ENCODE measurements at places on chromosomes 5 and 9. TPM values are rescaled to one million over a fixed set of nuclear protein-coding genes. Genes with fewer than 3 reads are reported as not detected.

DNA sequence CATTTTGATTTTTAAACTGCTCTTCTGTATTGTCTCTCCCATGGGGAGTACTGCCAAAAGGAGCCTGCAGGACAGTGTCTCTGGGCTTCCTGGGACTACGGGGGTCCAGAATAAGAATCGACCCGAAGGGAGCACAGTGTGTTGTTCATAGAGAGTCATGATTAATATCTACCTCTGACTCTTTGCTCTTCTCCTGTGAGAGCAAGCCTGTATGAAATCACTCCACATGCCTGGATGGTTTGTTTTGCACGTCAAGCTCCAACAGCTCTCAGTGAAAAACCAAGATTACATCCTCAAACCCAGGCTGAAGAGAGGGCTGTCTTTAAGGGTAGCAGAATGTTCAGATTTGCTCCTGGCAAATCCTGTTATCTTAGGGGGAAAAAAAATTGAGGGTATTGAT is 1860.0 kb upstream of the WWC1 start:
- H3K4me3 ChIP-seq: no peak overlapping the region
- no peaks in the 10 kb centered on the region for H3K27me3 ChIP-seq
- no peaks in the 10 kb centered on the region for H3K4me1 ChIP-seq
- H3K27ac ChIP-seq: no peak overlapping the region
- H3K36me3 ChIP-seq: no peaks in the 10 kb centered on the region

DNA sequence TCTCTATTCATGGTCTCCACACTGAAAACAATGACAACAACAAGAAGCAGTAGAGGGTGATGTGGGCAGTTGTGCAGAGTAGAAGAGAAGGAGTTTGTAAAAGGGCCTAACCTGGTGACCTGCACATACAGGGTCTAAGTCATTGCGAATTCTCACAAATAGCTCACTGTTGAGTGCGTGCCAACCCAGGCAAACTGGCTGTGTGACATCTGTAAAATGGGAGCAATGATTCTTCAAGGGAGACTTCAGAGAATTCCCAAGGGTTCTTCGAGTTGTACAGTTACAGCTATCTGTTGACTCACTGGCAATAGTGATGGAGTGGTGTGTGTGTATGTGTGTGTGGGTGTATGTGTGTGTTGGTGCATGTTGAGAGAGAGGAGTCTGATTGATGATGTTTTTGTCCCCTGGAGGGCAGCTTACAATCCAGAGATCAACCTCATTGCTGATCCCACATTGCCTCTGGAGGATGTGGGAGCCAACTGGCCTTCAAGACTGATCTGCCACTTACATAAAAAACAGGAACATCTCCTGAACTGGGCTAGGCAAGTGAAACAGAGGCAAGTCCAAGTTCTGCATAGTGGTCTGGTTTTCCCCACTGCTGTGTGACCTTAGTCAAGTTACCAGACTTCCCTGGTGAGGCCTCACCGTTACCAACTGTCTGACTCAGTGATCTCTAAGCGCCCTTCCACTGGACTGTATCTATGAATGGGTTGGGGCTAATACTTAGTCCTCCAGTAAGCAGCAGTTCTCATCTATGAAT is 3.2 kb downstream of the FAT2 start:
- DNase-seq: no peak
- no peaks in the 10 kb centered on the region for H3K27me3 ChIP-seq
- peaks cover 8% of the 10 kb centered on the region for H3K4me1 ChIP-seq
- no peak overlapping the region for H3K4me3 ChIP-seq
- no peak overlapping the region for H3K27ac ChIP-seq

Gene TEX48
- not detected for total RNA-seq

Gene GBGT1
- 3.6 TPM for total RNA-seq

DNA sequence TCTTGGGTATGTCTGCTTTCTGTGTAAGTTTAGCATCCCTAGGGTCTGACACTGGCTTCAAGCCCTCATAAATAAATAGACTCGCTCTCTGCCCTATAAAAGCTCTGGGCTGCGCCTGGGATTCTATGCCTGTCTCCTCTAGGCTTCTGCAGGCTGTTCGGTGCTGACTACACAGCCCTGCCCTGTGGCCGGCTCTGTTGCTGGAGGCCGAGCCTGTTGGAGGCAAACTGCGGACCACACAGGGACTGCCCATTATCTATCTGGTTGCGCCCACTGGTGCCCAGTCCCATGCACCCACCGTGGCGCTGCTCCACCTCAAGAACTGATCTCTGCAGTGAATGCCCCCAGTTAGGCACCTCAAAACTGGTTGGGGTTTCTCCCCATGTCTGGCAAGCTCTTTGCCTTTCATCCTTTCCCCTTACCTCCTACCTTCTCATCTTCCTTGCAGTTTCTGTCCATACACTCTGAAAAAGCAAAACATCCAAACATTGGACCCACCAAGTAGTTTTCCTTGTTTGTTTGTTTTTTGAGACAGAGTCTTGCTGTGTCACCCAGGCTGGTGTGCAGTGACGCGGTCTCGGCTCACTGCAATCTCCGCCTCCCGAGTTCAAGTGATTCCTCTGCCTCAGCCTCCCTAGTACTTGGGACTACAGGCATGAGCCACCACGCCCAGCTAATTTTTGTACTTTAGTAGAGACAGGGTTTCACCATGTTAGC is 207.2 kb downstream of the ERCC6L2 start:
- H3K36me3 ChIP-seq: no peaks in the 10 kb centered on the region
- DNase-seq: no peak
- H3K27ac ChIP-seq: no peak overlapping the region
- H3K4me1 ChIP-seq: no peaks in the 10 kb centered on the region
- H3K27me3 ChIP-seq: peaks cover 19% of the 10 kb centered on the region
- no peak overlapping the region for H3K4me3 ChIP-seq

Gene INSL4
- not detected for total RNA-seq

DNA sequence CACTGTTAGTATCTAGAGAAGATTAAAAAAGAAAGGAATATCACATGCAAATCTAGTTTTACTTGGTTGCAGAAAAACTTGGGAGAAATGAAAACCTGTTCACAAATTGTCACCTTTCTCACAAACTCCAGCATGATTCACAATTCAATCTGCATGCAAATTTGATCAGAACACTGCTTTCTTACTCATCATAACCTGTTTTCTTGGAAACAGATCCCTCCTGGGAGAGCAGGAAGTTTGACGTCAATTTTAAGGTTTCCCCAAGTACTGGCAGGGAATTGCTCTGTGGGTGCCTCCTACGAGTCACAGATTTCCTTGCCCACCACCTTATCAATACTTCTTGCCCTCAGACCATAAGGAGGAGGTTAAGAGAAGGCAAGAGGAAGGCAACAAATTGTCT is 30.2 kb upstream of the HTR4 start:
- H3K4me3 ChIP-seq: no peak overlapping the region
- no peaks in the 10 kb centered on the region for H3K36me3 ChIP-seq
- DNase-seq: no peak
- H3K27ac ChIP-seq: no peak overlapping the region

Gene GLRA1
- not detected for total RNA-seq

Gene PAEP
- not detected for total RNA-seq

- no peaks in the 10 kb centered on the region for H3K27me3 ChIP-seq
- H3K27ac ChIP-seq: no peak overlapping the region
- no peaks in the 10 kb centered on the region for H3K4me1 ChIP-seq
- no peak overlapping the region for H3K4me3 ChIP-seq
These were observed 43.9 kb upstream of the IL33 start for GRCh38 chr9:6171667-6172066.

- H3K36me3 ChIP-seq: no peaks in the 10 kb centered on the region
- H3K4me3 ChIP-seq: no peak overlapping the region
- H3K27ac ChIP-seq: peak overlapping the region; percentile 28
- H3K4me1 ChIP-seq: no peaks in the 10 kb centered on the region
- DNase-seq: no peak
- no peaks in the 10 kb centered on the region for H3K27me3 ChIP-seq
These were observed 462.6 kb upstream of the PAPPA start for GRCh38 chr9:115690786-115691496.

DNA sequence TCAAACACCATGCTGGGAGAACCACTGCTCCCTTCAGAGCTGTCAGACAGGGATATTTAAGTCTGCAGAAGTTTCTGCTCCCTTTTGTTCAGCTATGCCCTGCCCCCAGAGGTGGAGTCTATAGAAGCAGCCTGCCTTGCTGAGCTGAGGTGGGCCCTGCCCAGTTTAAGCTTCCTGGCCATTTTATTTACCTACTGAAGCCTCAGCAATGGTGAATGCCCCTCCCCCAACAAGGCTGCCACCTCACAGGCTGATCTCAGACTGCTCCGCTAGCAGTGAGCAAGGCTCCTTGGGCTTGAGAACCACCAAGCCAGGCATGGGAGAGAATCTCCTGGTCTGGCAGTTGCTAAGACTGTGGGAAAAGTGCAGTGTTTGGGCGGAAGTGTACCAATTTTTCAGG is 205.5 kb upstream of the PTGER4 start:
- H3K27ac ChIP-seq: no peak overlapping the region
- DNase-seq: no peak
- H3K27me3 ChIP-seq: no peaks in the 10 kb centered on the region

Gene CDC14B
- 19.7 TPM for total RNA-seq

- H3K27me3 ChIP-seq: peaks cover 35% of the 10 kb centered on the region
- H3K27ac ChIP-seq: no peak overlapping the region
- peaks cover 16% of the 10 kb centered on the region for H3K4me1 ChIP-seq
- no peak overlapping the region for H3K4me3 ChIP-seq
- no peak for DNase-seq
These were observed 54.8 kb upstream of the NKD2 start for GRCh38 chr5:953535-954449.

Gene PCSK5
- 6.8 TPM for total RNA-seq

Gene ALDOB
- total RNA-seq: 1.4 TPM

GRCh38 chr5:132215329-132215728 is 12.3 kb downstream of the P4HA2 start:
- peak; percentile 93 for DNase-seq
- peaks cover 13% of the 10 kb centered on the region for H3K36me3 ChIP-seq
- peak overlapping the region; percentile 81 for H3K27ac ChIP-seq
- H3K4me3 ChIP-seq: no peak overlapping the region

Gene CDKN2B-AS1
- total RNA-seq: not detected

Measured in heart right ventricle (tissue), 16 donors.